ENCODE measurements at places on chromosomes 6 and 20.

DNA sequence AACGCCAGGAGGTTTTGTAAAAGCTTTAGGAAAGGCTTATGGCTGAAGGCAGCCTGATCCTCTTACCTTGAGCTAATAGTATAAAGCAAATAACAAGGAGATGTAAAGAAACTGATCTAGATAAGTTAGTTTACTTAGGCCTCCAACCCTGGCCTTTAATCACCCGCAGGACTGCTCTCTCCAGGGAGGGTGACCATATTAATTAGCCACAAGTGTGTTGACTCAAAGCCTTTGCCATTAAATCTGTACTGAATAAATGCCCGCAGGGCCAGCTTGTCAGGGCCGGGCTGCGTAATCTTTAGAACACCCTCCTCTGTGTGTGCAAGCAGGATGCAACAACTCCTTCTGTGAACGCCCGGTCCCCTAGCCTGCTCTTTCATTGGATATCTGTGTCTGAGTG is 6.1 kb upstream of the PRSS16 start:
- no peak for DNase-seq

- no peak for DNase-seq
Measured at GRCh38 chr20:10547276-10548114, 112.4 kb downstream of the SLX4IP start.

GRCh38 chr6:33979750-33980149 is 166.1 kb downstream of the GRM4 start:
- no peak for DNase-seq

- DNase-seq, result no peak
Measured at GRCh38 chr6:24936641-24937317, 1.0 kb upstream of the RIPOR2 start.

GRCh38 chr20:45359069-45359405 is 3.9 kb upstream of the SYS1 start:
- no peak for DNase-seq

GRCh38 chr20:48066246-48066645 is 281.0 kb upstream of the SULF2 start:
- DNase-seq, result no peak

DNA sequence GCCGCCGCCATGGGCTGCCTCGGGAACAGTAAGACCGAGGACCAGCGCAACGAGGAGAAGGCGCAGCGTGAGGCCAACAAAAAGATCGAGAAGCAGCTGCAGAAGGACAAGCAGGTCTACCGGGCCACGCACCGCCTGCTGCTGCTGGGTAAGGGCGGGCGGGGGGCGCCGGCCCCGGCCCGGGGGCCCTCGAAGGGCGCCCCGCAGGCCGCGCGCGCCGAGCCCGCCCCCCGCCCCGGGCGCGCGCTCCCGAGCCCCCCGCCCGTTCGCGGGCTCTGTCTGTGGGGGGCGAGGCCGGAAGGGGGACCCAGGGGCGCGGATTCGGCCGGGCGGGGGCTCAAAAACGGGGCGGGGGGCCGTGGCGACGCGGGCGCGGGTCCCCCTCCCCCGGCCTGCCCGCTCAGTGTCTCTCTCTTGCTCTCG is 39.2 kb downstream of the GNAS start:
- DNase-seq, result no peak

DNA sequence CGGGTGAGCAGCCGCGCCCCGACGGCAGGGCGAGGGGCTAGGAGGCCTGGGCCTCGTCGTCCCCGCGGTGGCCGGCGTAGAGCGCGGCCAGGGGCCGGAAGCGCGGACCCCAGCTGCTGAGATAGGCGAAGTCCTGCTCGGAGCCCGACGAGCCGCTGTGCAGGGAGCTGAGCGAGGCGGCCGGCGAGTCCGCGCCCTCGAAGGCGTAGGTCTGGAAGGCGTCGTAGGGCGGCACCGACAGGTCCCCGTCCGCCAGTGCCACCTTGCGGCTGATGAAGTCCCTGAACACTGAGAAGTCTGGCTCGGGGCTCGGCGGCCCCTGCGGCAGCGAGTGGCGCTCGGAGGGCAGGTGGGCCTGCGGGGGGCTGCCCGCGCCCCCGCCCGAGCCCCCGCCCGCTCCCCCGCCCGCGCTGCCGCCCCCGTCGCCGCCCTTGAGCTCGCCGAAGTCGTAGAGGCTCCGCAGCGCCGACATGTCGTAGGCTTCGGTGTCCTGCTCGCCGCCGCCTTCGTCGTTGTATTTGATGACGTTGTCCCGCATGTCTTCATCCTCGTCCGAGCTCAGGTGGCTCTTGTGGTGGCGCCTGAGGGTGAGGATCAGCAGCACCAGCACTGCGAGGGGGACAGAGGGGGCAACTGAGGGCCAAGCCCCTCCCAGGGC is 56.5 kb downstream of the CD40 start:
- peak; percentile 23 for DNase-seq

GRCh38 chr20:48404598-48404997 is 423.2 kb downstream of the PREX1 start:
- no peak for DNase-seq

DNA sequence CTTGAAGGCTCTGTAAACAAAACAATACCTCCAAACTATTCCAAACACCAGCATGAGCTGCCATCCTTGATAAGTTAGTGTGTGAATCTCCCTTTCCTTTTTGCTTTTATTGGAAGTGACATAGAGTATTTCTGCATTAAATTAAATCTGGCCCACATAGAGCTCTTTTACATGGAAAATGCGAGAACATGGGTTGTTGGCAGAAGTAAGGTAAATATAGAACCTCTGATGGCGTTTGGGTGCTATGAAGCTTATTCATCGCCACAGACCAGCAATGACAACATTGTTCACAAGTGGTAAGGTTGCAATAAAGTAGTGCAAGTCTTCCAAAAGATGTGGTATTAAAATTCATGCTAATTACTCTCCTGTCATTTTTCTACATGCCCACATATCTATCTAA is 445.8 kb upstream of the JAG1 start:
- DNase-seq, result no peak

DNA sequence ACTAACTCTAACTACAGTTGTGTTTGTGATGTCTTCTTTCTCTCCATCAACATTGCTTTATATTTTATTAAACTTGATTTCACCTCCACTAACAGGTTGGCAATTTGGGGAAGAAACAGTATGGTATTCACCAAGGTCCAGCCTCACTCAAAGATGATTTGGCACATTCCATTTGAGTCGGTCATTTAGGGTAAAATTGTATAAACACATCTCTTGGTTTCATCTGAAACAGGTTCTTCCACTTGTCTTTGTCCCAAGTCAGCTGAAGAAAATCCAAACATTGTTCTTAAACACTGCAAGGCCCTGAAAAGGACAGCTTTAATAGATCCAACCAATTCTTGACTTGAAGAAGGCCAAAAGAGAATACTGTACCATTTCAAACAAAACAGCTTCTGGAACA is 104.9 kb upstream of the NT5E start:
- no peak for DNase-seq

GRCh38 chr6:17013701-17014100 is 88.1 kb upstream of the STMND1 start:
- no peak for DNase-seq

GRCh38 chr6:48933136-48933535 is 529.9 kb downstream of the MMUT start:
- DNase-seq, result no peak

DNA sequence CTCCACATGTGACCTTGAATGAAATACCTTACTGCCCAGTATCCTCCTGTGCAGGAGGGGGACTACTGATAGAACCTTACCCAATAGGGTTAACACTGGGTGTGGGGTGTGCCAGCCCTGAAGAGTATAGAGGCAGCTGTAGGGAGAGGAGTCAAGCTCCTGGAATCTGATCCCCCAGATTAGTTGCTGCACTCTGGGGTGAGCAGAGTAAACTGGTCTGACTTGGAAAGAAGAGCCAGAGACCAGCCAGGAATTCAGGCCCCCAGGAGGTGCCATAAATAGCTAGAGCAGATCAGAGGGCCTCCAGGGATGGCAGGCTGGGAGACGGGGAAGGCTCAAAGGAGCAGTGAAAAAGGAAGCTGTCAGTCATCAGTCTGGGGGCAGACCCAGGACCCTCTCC is 3.5 kb upstream of the APOBEC2 start:
- DNase-seq, result no peak

GRCh38 chr6:138206862-138207261 is 11.4 kb downstream of the PBOV1 start:
- DNase-seq, result no peak

DNA sequence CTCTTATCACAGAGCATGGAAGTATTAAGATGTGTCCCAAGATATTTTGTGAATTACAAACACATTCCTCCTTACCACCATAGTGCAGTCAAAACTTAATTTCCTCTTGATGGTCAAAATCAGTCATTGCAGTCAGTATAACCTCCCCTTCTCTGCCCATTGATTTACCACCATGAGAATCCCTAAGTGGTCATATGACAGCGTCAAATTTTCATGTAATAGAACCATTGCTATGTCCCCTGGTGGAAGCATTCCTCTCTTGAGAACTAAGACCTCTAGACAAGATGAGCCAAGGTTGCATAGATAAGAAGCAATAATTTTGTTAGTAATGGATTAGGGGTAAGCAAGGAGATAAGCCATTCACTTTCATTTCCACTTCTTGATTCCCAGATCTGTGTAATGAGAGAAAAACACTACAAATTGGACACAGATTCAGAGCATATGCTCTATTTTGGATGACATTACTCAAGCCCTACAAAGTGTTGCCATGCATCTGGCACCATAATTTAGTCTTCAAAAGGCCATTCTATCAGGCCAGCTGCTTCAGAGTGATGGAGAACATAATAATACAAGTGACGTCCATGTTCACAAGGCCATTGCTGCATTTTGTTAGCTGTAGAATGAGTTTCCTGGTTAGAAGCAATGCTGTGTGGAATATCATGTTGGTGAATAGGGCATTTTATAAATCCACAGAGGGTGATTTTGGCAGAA is 49.6 kb upstream of the PDE7B start:
- DNase-seq, result no peak

DNA sequence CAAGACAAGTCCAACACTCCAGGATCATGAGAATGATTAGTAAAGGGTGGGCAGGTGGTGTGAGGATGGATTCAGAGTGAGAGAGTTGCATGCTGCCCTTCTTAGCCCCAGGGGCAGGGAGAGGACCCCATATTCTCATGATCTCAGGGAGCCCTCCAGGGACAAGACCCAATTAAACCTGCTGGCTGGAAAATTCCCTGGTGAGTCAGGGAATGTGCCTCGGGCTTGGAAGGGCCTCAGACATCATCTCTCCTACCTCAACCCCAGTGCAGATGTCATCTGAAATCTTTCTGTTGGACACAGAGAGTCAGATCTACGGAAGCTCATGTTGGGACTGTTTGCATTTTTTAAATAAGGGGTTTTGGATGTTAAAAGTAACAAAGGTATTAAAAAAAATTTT is 9.2 kb upstream of the SIRPD start:
- no peak for DNase-seq

GRCh38 chr20:51221791-51222408 is 199.0 kb upstream of the KCNG1 start:
- no peak for DNase-seq

DNA sequence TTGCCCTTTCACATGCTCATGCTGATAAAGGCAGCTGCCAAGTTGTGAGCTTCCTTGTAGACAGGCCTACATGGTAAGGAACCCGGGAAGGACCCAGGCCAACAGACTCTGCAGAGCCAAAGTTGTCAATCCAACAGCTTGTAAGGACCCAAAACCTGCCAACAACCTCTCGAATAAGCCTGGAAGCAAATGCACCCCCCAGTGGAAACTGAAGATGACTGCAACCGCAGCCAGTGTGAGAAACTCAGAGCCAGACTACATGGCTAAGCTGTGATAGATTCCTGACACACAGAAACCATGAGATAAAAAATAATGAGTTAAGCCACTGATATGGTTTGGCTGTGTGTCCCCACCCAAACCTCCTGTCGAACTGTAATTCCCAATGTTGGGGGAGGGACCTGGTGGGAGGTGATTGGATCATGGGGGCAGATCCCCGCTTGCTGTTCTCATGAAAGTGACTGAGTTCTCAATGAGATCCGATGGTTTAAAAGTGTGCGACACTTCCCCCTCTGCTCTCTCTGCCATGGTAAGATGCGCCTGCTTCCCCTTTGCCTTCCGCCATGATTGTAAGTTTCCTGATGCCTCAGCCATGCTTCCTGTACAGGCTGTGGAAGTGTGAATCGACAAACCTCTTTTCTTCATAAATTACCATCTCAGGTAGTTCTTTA is 18.8 kb upstream of the CLPSL2 start:
- DNase-seq, result no peak

- DNase-seq, result no peak
Measured at GRCh38 chr20:61253264-61253639, 1.2 kb downstream of the CDH4 start.

GRCh38 chr20:64223526-64224067 is 32.0 kb upstream of the PCMTD2 start:
- DNase-seq, result peak; percentile 33

DNA sequence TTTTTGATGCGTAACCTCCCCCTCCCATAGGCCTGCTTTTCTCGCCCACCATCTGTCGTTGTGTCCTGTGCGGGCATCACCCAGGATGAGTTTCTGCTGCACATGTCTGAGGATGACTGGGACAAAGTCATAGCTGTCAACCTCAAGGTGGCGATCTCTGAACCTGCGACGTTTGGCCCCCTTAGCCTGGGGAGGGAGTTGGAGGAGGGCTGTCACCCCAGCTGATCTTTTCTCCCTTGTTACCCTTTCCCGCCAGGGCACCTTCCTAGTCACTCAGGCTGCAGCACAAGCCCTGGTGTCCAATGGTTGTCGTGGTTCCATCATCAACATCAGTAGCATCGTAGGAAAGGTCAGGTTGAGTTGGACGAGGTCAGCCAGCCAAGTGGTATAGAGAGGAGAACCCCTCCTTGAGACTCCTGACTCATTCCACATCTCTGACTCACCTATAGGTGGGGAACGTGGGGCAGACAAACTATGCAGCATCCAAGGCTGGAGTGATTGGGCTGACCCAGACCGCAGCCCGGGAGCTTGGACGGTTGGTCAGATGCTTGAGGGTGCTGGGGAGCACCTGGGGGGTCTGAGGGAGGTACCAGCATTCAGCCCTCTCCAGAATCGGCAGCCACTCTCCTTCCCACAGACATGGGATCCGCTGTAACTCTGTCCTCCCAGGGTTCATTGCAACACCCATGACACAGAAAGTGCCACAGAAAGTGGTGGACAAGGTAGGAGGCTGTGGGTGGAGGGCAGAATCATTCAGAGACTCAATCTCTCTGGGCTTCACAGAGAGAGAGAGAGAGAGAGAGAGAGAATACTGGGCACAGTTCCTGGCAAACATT is 954 bp downstream of the HSD17B8 start:
- DNase-seq, result no peak

- no peak for DNase-seq
Measured at GRCh38 chr6:36197739-36198221, 1.2 kb downstream of the BRPF3 start.

DNA sequence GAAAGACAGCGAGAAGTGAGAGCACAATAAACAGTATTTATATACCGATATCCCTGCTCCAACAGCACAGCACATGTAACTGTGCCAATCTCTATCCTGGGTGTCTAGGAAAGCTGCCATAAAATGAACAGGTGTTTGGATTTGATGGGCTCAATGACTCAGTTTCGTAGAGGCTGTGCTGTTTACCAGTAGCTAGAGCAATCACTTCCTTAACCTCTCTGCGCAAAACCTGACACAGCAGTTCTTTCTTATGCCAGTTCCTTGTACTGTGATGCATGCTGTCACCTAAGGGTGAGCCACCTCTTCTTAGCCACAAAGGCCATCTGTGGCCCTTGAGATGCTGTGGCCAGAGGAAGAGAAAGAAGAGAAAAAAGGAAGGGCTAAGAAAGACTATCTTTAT is 59.3 kb downstream of the SHPRH start:
- no peak for DNase-seq
